ENCODE measurements at places on chromosomes 7 and 10.

DNA sequence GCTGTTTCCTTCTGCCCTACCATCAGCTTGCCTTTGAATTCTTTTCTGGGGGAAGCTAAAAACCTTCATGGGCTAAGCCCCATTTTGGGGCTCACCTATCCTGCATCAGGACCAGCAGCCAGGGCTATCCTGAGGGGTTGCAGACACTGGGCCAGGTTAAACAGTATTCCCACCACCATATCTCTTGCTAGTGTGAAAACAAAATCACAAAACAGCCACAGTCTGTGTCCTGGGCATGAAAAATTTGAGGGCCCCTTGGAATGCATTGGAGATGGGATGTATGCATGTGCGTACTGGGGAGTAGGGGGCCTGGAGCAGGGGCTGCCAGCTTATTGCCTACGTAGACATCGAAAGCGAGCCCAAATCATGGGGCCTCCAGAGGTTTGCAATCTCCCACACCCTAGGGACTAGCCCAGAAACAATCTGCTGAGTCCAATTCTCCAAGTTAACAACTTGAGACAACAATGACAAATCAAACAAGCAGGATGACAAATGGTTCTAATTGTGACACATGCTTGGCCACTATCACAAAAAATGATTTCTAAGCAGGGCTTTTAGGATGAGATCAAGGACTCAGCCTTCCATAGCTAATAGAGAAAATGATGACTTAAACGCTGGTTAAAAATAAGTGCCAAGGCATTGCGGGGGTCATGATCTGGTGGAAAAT lies 557.1 kb downstream of the KCNMA1 start:
- no peak for DNase-seq

DNA sequence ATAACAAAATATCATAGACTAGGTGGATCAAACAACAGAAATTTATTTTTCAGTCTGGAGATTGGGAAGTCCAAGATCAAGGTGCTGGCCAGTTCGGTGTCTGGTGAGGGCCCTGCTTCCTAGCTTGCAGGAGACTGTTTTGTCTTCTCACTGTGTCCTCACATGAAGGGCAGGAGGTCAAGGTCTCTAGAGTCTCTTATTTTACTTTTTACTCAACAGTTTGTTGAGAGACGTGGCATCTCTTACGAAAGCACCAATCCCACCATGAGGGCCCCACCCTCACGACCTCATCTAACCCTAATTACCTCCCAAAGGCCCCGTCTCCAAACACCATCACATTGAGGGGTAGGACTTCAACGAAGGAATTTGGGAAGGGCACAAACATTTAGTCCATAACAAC lies 41.2 kb upstream of the SORBS1 start:
- no peak for DNase-seq

DNA sequence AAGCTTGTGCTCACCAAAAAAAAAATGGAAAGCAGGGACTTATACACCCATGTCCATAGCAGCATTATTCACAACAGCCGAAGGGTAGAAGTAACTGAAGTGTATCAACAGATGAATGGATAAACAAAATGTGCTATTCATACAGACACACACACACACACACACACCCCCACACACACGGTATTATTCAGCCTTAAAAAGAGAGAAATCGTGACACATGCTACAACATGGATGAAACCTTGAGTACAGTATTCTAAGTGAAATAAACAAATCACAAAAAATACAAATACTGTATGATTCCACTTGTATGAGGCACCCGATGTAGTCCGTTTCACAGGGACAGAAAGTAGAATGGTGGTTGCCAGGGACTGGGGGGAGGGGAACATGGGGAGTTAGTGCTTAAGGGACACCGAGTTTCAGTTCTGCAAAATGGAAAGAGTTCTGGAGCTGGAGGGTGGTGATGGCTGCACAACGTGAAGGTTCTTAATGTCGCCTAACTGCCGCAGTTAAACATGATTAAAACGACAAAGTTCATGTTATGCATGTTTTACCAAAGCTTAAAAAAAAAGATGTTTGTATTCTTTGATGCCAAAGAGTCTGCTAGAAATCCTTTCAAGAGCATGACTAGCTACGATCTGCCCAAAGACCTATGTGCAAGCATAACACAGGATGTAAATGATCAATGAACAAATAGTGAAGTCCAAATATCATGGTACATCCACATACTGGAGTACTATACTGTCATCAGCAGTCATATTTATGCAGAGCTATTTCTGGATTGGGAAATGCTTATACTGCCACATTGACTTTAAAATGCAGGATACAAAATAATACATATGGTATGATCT lies 7.2 kb downstream of the TNS3 start:
- no peak for DNase-seq

DNA sequence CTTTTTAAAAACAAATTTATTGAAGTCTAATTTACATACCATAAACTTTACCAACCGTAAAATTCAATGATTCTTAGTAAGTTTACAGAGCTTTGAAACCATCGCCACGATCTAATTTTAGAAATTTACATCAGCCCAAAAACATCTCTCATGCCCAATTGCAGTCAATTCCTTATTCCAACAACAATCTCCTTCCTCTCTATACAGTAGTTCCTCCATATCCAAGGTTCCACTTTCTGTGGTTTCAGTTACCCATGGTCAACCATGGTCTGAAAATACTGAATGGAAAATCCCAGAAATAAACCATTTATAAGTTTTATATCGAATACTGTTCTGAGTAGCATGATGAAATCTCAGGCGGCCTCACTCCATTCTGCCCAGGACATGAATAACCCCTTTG lies 183.4 kb upstream of the ADCY1 start:
- no peak for DNase-seq

- DNase-seq, result no peak
These were observed 159.3 kb downstream of the ETV1 start for GRCh38 chr7:13829914-13830900.

DNA sequence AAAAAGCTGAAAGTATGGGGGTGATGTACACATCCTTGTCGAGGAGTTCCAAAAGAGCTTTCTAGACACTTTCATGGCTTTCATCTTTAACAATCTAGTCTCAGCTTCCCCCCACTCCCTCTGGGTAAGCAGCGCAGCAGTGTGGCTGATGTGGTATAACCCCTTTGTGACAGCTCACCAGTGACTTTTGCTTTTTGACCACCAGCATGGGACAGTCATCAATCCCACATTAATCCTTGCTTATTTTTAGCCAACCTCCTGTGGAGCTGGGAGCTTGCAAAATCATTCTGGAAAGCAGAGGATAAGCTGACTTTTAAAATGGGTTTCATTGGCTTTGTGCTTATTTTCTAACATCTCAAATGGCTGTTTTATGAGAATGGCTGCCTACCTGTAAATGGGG lies 272.7 kb downstream of the HDAC9 start:
- no peak for DNase-seq

GRCh38 chr7:45211066-45211465 lies 53.5 kb downstream of the RAMP3 start:
- DNase-seq, result no peak

- DNase-seq, result peak; percentile 95
These were observed 75.6 kb downstream of the CTBP2 start for GRCh38 chr10:125084614-125085257.

DNA sequence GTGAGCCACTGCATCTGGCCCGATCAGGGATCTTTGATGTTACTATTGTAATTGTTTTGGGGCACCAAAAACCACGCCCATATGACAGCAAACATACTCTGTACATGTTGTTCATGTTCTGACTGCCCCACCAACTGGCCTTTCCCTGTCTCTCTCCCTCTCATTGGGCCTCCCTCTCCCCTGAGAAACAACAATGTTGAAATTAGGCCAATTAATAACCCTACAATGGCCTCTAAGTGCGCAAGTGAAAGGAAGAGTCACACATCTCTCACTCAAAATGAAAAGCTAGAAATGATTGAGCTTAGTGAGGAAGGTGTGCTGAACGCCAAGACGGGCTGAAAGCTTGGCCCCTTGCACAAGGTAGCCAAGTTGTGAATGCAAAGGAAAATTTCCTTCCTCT lies 50.3 kb upstream of the SDK1 start:
- DNase-seq, result no peak

- no peak for DNase-seq
These were observed 441.8 kb upstream of the MKI67 start for GRCh38 chr10:128568041-128568440.

- DNase-seq, result no peak
These were observed 694.8 kb downstream of the PHTF2 start for GRCh38 chr7:78493401-78493800.

DNA sequence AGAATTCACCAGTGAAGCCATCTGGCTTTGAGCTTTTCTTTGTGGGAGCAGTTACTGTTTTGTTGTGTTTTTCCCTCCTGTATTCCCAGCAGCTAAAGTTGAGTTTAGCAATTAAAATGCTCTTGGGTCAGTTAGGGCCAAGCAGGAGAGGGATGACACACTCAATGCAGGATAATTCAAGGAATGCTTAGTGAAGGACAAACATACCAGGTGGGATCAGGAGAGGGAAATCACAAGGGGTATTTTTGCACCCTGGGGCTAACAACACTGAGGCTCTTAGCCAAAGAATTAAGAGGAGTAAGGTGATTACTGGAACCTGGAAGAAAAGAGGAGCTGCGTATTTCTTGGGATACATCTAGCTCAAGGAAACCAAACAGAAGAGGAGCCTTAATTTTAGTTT lies 82.4 kb upstream of the KCND2 start:
- DNase-seq, result no peak

DNA sequence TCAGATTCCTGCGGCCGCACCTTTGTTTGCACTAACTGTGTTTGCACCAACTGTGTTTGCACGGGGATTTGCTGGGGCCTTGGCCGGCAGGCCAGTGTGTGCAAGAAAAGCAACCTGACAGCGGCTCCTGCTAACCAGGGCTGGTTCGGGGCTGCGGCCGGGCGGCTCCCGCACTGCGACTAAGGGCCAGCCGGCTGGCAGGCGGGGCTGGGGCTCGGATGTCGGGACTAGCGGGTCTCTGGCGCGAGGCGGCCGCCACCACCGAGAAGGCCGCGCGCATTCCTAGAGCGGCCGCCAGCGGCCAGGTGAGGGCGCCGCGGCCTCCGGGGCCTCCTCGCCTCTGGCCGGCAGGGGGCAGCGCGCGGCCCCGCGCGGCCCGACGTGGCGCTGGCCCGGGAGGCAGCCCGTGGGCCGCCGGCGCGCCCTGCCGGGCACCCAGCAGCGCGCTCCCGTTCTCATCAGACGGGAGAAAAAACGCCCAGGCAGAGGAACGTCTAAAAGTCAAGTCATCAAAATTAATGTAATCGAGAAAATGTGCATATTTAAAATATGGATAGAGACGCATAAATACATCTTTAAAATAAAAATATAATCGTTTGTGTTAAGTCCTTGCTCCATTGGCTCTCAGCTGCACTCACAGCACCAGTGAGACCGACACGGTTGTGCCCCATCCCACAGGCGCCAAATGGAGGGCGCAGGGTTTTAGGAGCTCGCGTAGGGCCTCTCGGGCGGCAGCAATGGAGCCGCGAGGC lies 38.5 kb downstream of the ZNF777 start:
- peak; percentile 62 for DNase-seq

- no peak for DNase-seq
These were observed 51.3 kb downstream of the TWIST1 start for GRCh38 chr7:19066170-19066569.

GRCh38 chr7:18399436-18400235 lies 95.9 kb upstream of the HDAC9 start:
- no peak for DNase-seq

- DNase-seq, result no peak
These were observed 36.0 kb upstream of the PIK3AP1 start for GRCh38 chr10:96756111-96756903.

GRCh38 chr10:47297866-47298540 lies 2.0 kb upstream of the GDF10 start:
- DNase-seq, result no peak

GRCh38 chr10:59857049-59857448 lies 49.3 kb downstream of the CCDC6 start:
- no peak for DNase-seq

DNA sequence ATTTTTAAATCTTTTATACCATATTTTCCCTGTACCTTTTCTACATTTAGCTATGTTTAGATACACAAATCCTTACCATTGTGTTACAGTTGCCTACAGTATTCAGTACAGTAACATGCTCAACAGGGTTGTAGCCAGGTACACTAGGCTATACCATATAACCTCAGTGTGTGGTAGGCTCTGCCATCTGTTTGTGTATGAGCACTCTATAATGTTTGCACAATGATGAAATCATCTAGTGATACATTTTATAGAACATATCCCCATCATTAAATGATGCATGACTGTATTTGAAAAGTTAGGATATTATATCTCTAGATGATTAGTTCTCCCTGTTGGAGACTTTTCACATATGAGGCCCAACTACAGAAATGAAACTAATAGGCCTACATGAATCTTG lies 188.6 kb downstream of the STK31 start:
- DNase-seq, result no peak

- no peak for DNase-seq
These were observed 43.4 kb downstream of the CAMK2B start for GRCh38 chr7:44281811-44282600.

DNA sequence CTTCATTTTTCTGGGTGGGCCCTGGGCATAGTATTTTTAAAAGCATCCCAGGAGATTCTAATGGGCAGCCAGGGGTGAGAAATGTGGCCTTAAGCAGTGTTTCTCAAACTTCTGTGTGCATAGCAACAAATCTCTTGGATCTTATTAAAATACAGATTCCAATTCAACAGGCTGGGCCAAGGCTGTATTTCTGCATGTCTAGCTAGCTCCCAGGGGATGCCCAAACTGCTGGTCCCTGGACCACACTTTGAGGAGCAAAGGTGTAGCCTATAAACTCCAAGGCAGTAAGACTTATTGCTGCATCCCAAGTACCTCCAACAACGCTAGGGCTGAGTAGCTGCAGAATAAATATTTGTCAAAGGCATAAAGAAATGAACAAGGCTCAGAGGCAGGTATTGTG lies 292.9 kb upstream of the ZMIZ1 start:
- no peak for DNase-seq

- no peak for DNase-seq
These were observed 77.0 kb upstream of the TRIM24 start for GRCh38 chr7:138382862-138383565.

GRCh38 chr7:114875186-114875585 lies 46.7 kb upstream of the MDFIC start:
- DNase-seq, result no peak

GRCh38 chr10:128029731-128030369 lies 96.4 kb downstream of the MKI67 start:
- DNase-seq, result no peak

DNA sequence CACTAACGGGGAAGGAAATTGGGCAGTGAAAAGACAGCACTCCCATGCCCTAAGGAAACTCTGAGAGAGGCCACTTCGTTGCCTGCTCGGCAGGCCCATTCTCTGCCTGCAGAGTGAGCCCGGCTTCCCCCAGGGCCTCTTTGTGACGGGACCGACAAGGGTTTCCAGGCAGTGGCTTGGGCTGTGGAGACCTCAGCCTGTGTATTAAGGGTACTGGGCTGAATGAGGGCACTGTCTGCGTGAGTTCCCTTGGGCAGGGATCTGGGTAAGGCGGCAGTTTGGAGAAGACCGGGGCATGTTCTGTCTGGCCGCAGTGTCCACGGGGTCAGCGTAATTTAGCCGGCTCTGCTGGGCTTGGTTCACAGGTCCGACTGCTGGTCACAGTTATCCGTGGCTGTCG lies 237.2 kb downstream of the MGMT start:
- no peak for DNase-seq
